ENCODE measurements at places on chromosomes 1 and 21.

GRCh38 chr1:225440380-225441221 is 12.8 kb upstream of the LBR start:
- no peak for DNase-seq

GRCh38 chr1:78759881-78760280 is 110.2 kb downstream of the IFI44 start:
- DNase-seq: no peak

- DNase-seq: no peak
Measured at GRCh38 chr1:1730870-1731269, 6.7 kb upstream of the CDK11A start.

GRCh38 chr1:235790123-235790522 is 76.6 kb downstream of the LYST start:
- DNase-seq: no peak

GRCh38 chr1:219566951-219567947 is 45.7 kb downstream of the ZC3H11B start:
- peak; percentile 30 for DNase-seq

GRCh38 chr1:184513421-184513820 is 126.6 kb downstream of the C1orf21 start:
- DNase-seq: no peak

- no peak for DNase-seq
Measured at GRCh38 chr1:31811605-31812004, 4.2 kb downstream of the SPOCD1 start.

- DNase-seq: peak; percentile 95
Measured at GRCh38 chr1:43564551-43565348, 34.1 kb downstream of the PTPRF start.

- peak; percentile 87 for DNase-seq
Measured at GRCh38 chr21:44338971-44339910, at the start of gene CFAP410. CFAP410 (minus strand) TSS chr21:44339390; CDS start chr21:44339194, 196 bp downstream.

- no peak for DNase-seq
Measured at GRCh38 chr1:116923421-116923820, 13.7 kb downstream of the PTGFRN start.

DNA sequence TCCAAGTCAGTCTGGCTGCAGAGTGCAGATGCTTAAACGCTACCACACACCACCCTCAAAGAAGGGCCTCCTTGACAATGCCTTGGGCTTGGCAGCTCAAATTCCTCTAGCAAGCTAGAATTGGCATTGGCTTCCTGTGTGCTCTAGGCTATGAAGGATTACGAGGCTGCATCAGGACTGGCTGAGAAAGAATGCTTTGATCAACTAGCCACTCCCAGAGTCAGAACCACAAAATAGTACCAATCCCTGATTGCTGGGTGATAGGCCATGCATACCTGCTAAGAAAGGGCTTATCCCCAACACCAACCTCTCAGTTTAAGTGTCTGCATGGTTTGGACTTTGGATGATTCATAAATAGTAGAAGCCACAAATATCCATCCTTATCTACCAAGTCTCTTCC is 504.9 kb downstream of the OMA1 start:
- no peak for DNase-seq

- no peak for DNase-seq
Measured at GRCh38 chr21:33667636-33668035, 25.3 kb downstream of the ITSN1 start.

- DNase-seq: no peak
Measured at GRCh38 chr21:42286416-42286815, 28.8 kb downstream of the TFF3 start.

DNA sequence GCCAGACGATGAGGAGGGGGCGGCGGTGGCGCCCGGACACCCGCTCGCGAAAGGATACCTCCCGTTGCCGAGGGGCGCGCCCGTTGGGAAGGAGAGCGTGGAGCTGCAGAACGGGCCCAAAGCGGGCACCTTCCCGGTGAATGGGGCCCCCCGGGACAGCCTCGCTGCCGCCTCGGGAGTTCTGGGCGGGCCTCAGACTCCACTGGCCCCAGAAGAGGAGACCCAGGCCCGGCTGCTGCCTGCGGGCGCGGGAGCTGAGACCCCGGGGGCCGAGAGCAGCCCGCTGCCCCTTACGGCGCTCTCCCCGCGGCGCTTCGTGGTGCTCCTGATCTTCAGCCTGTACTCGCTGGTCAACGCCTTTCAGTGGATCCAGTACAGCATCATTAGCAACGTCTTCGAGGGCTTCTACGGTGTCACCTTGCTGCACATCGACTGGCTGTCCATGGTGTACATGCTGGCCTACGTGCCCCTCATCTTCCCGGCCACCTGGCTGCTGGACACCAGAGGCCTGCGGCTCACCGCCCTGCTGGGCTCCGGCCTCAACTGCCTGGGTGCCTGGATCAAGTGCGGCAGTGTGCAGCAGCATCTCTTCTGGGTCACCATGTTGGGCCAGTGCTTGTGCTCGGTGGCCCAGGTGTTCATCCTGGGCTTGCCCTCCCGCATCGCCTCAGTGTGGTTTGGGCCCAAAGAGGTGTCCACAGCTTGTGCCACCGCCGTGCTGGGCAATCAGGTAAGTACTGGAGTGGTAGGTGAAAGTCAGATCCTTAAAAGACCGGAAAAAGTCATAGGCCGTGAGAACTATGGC is 588 bp downstream of the FLVCR1 start:
- DNase-seq: no peak

- DNase-seq: no peak
Measured at GRCh38 chr1:53688381-53689102, 50.4 kb downstream of the GLIS1 start.

GRCh38 chr21:36555199-36555800 is 75.4 kb upstream of the CLDN14 start:
- no peak for DNase-seq

GRCh38 chr1:89820422-89821321 is at the start of gene LRRC8D:
LRRC8D (plus strand) TSS chr1:89821032; CDS start chr1:89933069, 112,037 bp downstream.
- DNase-seq: peak; percentile 63

GRCh38 chr21:25708467-25709065 is 26.1 kb downstream of the ATP5PF start:
- DNase-seq: no peak

GRCh38 chr1:226134170-226135058 is 52.1 kb downstream of the ACBD3 start:
- no peak for DNase-seq

GRCh38 chr1:233869680-233870079 is 34.8 kb upstream of the SLC35F3 start:
- DNase-seq: no peak

GRCh38 chr1:63884486-63884885 is 110.7 kb downstream of the ROR1 start:
- DNase-seq: no peak

GRCh38 chr1:87024936-87025540 is 110.6 kb downstream of the HS2ST1 start:
- DNase-seq: peak; percentile 48

DNA sequence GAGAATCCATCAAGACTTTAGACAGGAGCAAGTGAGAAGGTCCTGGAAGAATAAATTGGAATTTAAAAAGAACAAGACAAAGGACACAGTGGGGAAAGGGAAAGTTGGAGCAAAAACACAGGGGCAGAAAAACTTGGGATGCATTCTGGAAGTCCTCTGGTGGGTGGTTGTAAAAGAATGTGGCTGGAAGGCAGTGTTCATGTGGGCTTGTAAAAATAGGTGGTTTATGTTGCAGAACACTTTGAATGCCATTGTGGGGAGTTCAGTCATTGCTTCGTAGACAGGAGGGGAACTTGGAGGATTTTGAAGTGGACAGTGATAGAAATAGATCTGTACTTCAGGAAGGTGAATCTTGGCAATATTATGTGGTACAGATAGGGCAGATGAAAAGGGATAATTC is 15.2 kb downstream of the KIF1B start:
- no peak for DNase-seq

- no peak for DNase-seq
Measured at GRCh38 chr1:112536561-112536960, 27.8 kb downstream of the WNT2B start.

GRCh38 chr21:34132926-34133325 is 59.5 kb downstream of the MRPS6 start:
- no peak for DNase-seq

DNA sequence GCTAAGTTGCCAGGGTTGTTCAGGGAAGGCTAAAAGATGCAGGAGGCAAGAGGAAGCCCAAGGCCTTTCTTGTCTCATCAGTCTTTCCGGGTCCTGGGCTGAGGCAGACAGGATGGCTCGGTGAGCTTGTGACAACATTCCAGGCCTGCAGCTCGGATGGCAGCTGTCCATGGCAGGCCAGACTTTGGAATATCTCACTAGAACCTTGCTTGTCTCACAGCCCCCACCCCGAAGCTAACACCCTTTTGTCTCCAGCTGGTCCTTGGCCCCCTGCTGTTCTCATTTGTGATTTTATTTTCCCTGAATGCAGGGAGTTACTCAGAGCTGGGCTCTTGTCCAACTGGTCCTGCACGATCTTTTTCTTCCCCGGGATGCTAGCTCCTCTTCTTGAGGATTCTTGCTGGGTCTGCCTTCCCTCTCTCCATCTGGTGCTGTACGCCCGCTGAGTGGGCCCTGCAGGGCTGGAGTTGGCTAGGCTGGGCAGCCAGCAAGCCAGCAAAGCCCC is 477.2 kb upstream of the CAMK1G start:
- DNase-seq: peak; percentile 93

GRCh38 chr1:68890736-68891135 is 393.9 kb upstream of the DEPDC1 start:
- DNase-seq: no peak

GRCh38 chr21:28439788-28440187 is 552.9 kb downstream of the LTN1 start:
- no peak for DNase-seq

DNA sequence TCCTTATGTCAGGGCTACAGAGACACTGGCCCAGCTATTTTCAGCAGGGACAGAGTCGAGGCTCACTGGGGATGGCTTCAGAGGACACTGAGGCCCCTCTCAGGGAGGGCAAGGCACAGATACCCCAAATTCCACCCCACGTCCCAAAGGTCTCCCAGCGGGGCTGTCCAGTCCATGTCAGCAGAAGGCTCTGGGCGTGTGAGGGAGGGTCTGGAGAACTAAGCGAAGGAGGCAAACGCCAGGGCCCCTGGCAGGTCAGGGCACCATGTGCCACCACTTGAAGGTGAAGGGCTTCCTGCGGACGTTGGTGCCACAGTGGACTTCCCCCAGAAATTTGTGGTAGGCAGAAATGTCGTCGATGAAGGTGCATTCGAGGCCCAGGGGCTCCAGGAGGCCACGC is 15.0 kb upstream of the SDHB start:
- no peak for DNase-seq

DNA sequence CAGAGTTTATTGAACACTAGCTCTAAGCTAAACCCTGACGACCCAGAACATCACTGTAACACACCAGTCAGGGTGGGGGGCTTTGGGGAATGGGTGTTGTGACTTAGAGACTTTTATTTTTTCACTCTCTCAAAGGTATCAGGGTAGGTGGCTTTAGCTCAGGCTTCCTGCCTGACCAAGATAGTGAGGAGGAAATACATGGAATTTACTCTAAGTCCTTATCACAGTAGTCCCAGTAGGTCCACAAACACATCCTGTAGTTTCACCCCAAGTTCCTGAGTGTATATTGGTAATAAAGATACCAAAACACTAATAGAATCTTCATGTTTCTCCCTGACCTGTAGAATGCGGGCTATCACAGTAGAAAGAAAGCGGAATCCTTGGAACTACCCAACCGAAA is 15.1 kb downstream of the GJA5 start:
- DNase-seq: no peak

- no peak for DNase-seq
Measured at GRCh38 chr1:70355920-70356319, 1.4 kb upstream of the ANKRD13C start.

DNA sequence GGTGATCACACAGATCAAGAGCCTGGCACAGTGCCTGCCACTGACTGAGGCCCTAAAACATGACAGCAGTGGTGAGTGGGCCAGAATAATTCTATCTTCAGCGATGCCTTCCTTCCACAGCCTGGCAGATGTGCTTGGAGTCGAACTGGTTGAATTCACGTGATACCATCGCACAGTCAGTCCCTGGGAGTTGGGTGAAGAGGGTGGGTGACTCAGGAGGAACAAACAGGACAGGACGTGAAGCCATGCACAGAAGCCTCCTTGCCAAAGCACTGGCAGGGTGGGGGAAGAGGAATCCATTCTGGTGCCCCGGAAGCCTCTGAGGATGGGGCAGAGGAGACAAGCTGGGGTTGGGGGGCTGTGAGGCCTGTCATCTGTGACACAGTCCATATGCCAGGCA is 80.3 kb upstream of the WNT4 start:
- DNase-seq: no peak

DNA sequence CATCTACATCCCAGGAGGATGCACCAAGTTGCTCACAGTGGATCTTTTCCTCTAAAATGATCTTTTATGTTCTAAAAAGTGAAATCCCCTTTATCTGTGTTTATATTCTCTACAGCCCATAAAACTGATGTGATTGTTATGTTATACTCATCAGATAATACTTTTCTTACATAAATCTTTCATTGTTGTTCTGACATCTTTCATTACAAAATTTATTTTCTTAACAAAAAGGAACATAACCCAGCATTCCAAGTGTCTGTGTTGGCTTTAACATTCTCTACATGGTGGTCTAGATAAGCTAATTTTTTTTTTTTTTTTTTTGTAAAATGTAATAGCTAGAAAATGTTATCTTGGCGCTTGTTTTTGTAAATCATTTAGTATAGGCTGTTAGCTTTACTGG is 8.3 kb upstream of the CACYBP start:
- no peak for DNase-seq

DNA sequence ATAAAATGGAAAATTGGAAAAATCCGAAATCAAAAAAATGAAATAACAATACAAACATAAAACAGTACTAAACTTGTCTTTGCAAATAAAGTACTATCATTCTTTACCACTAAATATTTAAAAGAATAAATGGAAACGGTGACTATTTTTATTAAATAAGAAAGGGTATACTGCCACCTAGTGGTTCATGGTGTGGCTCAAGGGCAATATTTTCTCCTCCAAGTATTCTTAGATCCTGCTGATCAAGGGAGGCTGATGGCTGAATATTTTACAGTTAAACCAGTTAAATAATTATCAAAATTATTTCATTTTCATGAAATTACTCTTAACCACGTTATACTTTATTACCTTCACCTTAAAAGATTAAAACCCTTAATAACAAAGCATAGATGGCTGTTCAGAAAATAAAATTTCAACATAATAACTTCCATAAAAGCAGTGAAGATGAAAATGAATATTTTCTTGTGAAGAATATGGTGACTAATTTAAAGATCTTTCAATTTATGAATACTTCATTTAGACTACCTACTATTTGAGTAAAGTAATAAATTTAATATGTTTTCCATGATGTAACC is 1793.9 kb downstream of the NCAM2 start:
- DNase-seq: no peak
